Tracheal epithelial cell (primary cell): ENCODE measurements at places on chromosomes 1 and 21. TPM values are rescaled to one million over a fixed set of nuclear protein-coding genes. Genes with fewer than 3 reads are reported as not detected.

The CASZ1 gene
- total RNA-seq: 10.4 and 19.8 TPM in 2 replicates

The ILF2 gene
- total RNA-seq: 103 and 208 TPM in 2 replicates

The IRF6 gene
- total RNA-seq: 231 and 613 TPM in 2 replicates

The TLCD4 gene
- total RNA-seq: 0.21 and 4.1 TPM in 2 replicates

The LEPR gene
- total RNA-seq: 22.4 and 31.5 TPM in 2 replicates

The KCNJ10 gene
- total RNA-seq: not detected in 2 replicates

The ACTL8 gene
- not detected in 2 replicates for total RNA-seq

The VWA1 gene
- total RNA-seq: 13.0 and 14.1 TPM in 2 replicates

The KIF14 gene
- total RNA-seq: 1.3 and 1.4 TPM in 2 replicates

The IQGAP3 gene
- 0.85 and 2.9 TPM in 2 replicates for total RNA-seq

The KRTAP20-1 gene
- not detected in 2 replicates for total RNA-seq

The GPR61 gene
- not detected in 2 replicates for total RNA-seq

The MRPL9 gene
- 69.9 and 101 TPM in 2 replicates for total RNA-seq

The HUNK gene
- under 0.01 TPM in 1 of 2 replicates, not detected in the other for total RNA-seq

The OR2L8 gene
- not detected in 2 replicates for total RNA-seq

The UMODL1 gene
- total RNA-seq: not detected in 2 replicates

The NCSTN gene
- 62.4 and 93.0 TPM in 2 replicates for total RNA-seq

The HSD3B2 gene
- total RNA-seq: not detected in 2 replicates

The KRTAP10-8 gene
- total RNA-seq: not detected in 2 replicates

The MPZ gene
- 0.21 and 0.24 TPM in 2 replicates for total RNA-seq

The IFNLR1 gene
- 7.5 and 13.0 TPM in 2 replicates for total RNA-seq
